ENCODE measurements at places on chromosomes 6 and 20.

DNA sequence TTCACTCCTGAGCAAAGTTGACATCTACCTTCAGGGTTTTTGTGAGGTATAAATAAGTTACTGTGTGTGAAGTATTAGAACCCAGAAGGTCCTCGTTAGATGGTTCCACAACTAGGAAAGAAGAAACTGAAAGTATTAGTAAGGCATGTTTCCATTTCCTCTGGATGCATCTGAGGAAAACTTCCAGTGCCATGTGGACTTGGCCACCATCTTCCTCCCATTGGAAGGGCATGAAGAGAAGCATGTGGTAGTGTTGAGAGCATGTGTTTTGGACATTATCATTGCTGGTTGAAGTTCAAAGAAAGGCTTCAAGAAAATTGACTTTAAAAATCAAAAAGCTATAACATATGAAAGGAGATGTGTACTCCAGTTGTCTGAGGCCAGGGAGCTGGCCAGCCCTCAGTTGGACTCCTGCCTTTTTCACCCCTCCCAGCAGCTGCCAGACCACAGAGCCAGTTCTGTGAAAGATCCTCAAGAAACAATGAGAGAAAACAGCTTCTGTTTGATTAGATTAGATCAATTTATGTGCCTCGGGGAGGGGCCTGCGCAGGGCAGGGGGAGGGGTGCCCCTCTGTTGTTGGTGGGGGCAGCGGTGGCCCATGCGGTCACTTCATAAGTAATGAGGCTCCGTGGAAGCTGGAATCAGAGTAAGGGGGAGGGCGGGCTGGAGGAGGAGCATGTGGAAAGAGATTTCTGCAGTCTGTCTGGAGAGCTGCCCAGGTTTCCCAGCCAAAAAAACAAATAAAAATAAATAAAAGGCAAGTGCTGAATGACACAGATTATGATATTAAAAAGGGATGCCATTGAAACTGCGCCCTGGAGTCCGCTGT is 154.0 kb downstream of the JARID2 start:
- DNase-seq = peak; percentile 60
- peak overlapping the region; percentile 93 for H3K27ac ChIP-seq
- peaks cover 9% of the 10 kb centered on the region for H3K36me3 ChIP-seq
- H3K4me1 ChIP-seq = peaks cover 69% of the 10 kb centered on the region
- no peaks in the 10 kb centered on the region for H3K27me3 ChIP-seq

GRCh38 chr20:32560989-32561830 is 23.9 kb downstream of the NOL4L start:
- H3K36me3 ChIP-seq = peaks cover 3% of the 10 kb centered on the region
- H3K4me1 ChIP-seq = peaks cover 52% of the 10 kb centered on the region
- DNase-seq = peak; percentile 41

GRCh38 chr20:60424267-60424902 is 466.2 kb downstream of the CDH26 start:
- H3K4me1 ChIP-seq = no peaks in the 10 kb centered on the region
- no peak for DNase-seq
- peaks cover 15% of the 10 kb centered on the region for H3K27me3 ChIP-seq
- H3K36me3 ChIP-seq = no peaks in the 10 kb centered on the region
- no peak overlapping the region for H3K27ac ChIP-seq
- H3K4me3 ChIP-seq = no peak overlapping the region

- H3K4me1 ChIP-seq = no peaks in the 10 kb centered on the region
- no peak for DNase-seq
- no peak overlapping the region for H3K4me3 ChIP-seq
These were observed 17.0 kb downstream of the MCM8 start for GRCh38 chr20:5967469-5967868.

- H3K27ac ChIP-seq = no peak overlapping the region
- no peak overlapping the region for H3K4me3 ChIP-seq
- no peaks in the 10 kb centered on the region for H3K4me1 ChIP-seq
- DNase-seq = peak; percentile 22
- H3K27me3 ChIP-seq = peaks cover 12% of the 10 kb centered on the region
These were observed 75.5 kb downstream of the GPR6 start for GRCh38 chr6:110053395-110054240.

DNA sequence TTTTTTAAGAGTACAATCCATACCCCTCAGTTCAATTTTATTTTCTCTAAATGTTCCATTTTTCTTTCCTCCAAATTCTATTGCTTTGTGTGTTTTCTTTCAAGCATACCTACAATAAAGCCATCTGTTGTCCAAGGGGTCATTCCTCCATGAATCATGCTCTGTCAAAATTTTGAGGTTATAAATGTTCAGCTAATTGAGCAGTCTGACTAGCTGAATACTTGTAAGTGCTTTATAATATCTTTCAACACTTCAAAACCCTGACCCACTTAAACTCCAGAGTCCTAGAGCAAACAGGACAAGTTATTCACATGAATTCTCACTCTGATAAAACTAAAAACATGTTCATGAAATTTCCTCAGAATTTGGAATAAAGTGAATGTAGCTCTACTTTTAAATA is 33.4 kb upstream of the EYA4 start:
- H3K4me1 ChIP-seq = peaks cover 19% of the 10 kb centered on the region
- H3K4me3 ChIP-seq = no peak overlapping the region
- H3K36me3 ChIP-seq = no peaks in the 10 kb centered on the region
- H3K27ac ChIP-seq = no peak overlapping the region

GRCh38 chr20:53828682-53829254 is 235.1 kb upstream of the ZNF217 start:
- peak overlapping the region; percentile 95 for H3K27ac ChIP-seq
- no peaks in the 10 kb centered on the region for H3K36me3 ChIP-seq
- DNase-seq = no peak
- peak overlapping the region; percentile 52 for H3K4me3 ChIP-seq
- H3K27me3 ChIP-seq = peaks cover 7% of the 10 kb centered on the region

DNA sequence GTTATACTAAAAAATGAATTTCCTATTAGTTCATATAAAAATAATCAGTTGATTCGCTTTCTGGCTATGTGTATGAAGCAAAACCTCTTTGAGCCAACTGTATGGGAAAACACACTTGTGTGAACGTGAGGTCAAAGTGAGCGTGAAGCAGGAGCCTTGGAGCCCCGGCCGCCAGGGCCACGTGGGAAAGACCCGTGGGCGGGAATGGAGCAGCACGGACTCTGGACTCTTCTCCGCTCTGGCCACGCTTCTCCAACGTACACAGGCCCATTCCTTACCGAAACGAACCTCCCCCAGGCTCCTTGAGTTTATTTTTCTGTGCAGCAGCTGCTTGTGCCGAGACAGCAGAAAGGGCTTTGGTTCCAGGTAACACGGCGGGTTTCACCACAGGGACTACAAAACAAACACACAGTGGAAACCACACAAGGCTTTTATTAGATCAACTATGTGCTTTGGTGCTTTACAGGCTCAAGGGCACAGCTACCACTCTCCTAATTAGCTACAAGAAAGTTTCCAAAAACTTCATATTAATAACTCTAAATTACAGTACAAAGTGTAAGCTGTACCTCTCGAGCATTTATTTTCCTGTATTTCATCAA is 62.7 kb downstream of the TAF4 start:
- H3K36me3 ChIP-seq = peaks cover 66% of the 10 kb centered on the region
- H3K27me3 ChIP-seq = no peaks in the 10 kb centered on the region
- no peak for DNase-seq
- H3K4me3 ChIP-seq = no peak overlapping the region
- no peak overlapping the region for H3K27ac ChIP-seq

GRCh38 chr6:156256161-156256560 is 521.0 kb upstream of the ARID1B start:
- peaks cover 15% of the 10 kb centered on the region for H3K27me3 ChIP-seq
- no peaks in the 10 kb centered on the region for H3K4me1 ChIP-seq

DNA sequence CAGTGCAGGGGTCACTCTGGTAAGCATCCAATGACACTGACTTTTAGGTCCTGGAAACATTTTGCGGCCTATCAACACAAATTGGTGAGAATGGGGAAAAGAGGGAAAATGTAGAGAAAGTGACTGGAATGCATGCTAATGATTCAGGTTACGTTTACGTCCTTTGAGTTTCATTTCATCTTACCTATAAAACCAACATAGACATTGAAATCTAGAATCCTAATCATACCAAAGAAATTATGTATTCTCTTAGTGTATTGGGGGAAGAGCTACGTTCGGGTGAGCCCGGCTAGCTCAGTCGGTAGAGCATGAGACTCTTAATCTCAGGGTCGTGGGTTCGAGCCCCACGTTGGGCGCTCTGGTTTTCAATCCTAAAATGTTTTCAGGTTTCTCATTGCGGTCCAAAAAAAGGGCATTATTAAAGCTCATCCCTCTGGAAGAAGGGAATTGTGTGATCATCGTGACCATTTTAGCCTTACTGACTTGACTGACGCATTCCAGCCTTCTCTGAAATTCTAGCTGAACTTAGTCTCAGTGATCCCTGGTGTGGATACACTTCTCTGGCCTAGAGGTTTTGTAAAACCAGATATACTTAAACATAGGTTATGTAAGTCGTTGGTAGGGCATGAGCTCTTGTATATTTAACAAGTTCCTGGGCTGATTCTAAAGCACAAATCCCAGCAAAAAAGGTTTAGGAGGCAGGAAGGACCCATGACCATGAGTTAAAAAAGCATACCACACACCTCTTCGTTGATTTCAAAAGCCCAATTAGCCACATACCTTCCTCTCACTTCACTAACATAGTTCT is 18.3 kb downstream of the HMGN4 start:
- DNase-seq = peak; percentile 67
- no peak overlapping the region for H3K4me3 ChIP-seq
- no peak overlapping the region for H3K27ac ChIP-seq
- no peaks in the 10 kb centered on the region for H3K36me3 ChIP-seq
- H3K27me3 ChIP-seq = peaks cover 16% of the 10 kb centered on the region

GRCh38 chr6:144594585-144594984 is 309.4 kb downstream of the UTRN start:
- H3K4me1 ChIP-seq = no peaks in the 10 kb centered on the region
- no peak overlapping the region for H3K27ac ChIP-seq
- H3K4me3 ChIP-seq = no peak overlapping the region
- H3K27me3 ChIP-seq = no peaks in the 10 kb centered on the region

DNA sequence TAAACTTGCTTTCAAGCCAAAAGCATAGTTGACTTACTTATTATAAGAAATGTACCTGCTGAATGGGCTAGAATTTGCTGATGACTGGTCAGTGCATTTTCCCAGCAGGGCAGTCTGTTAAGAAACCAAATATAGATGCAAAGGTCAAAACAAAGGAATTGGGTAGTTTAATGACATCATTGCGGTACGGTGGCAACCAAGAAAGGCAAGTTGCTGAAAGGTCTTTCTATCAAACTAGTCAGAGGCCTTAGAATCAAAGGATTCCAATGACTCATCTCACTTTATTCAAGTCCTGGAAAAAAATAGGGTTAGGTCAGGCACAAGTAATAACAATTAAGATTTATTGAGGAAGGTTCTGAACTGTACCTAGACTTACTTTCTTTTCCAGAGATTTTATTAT is 76.4 kb downstream of the KIZ start:
- H3K36me3 ChIP-seq = peaks cover 15% of the 10 kb centered on the region
- H3K27me3 ChIP-seq = no peaks in the 10 kb centered on the region
- H3K4me3 ChIP-seq = no peak overlapping the region
- no peak overlapping the region for H3K27ac ChIP-seq

- H3K4me3 ChIP-seq = no peak overlapping the region
- no peak for DNase-seq
- H3K27ac ChIP-seq = no peak overlapping the region
These were observed 91.0 kb downstream of the SCP2D1 start for GRCh38 chr20:18904624-18905023.

GRCh38 chr6:5259428-5259827 is 1.3 kb downstream of the LYRM4 start:
- H3K27ac ChIP-seq = peak overlapping the region; percentile 39
- H3K36me3 ChIP-seq = peaks cover 41% of the 10 kb centered on the region
- peaks cover 25% of the 10 kb centered on the region for H3K4me1 ChIP-seq

DNA sequence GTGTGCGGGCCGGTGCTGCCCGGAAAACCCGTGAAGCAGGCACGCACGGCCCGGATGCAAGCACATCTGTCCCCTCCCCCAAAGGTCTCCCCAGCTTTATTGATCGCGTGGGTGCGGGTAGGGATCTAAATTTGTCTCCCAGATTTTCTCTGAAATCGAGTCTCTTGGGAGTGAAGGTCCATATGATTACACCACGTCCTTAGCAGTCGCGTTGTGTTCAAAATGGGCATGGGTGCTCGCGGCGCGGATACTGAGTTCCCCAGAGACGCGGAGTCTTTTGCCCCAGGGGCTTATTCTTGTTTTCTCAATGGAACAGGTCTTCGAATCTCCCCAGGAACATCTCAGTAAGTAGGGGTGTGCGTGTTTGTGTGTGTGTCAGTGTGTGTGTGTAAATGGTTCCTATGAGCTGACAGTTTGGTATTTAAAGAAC is 2.8 kb upstream of the ZNF292 start:
- H3K36me3 ChIP-seq = peaks cover 11% of the 10 kb centered on the region
- peaks cover 11% of the 10 kb centered on the region for H3K27me3 ChIP-seq
- H3K4me1 ChIP-seq = peaks cover 40% of the 10 kb centered on the region
- peak overlapping the region; percentile 92 for H3K4me3 ChIP-seq
- H3K27ac ChIP-seq = peak overlapping the region; percentile 45
- no peak for DNase-seq

DNA sequence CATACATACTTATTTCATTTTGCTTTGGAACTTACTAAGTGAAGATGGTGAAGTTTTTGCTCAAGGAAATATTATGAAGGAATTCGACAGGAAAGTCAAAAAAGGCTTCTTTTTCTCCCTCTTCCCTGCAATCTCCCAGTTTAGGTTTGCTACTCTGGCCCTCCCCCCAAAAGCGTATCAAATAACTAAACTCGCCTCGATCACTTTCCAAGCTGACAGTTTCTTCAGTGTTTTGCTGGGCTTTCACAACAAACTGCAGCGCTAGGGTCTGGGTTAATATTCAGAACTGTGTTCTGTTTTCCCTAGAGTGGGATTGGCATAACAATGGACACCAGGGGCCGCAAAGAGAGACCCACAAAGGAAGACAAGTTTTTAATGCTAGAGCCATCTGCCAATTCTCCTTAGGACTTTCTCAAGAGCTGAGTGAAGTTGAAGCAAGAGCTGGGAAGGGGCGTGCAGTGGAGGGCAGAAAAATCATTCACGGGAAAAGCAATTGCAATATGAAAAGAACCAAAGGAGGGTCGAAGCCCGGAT is 57.8 kb downstream of the ATP9A start:
- H3K27me3 ChIP-seq = no peaks in the 10 kb centered on the region
- peak overlapping the region; percentile 74 for H3K27ac ChIP-seq
- peaks cover 60% of the 10 kb centered on the region for H3K4me1 ChIP-seq
- H3K36me3 ChIP-seq = peaks cover 9% of the 10 kb centered on the region
